Activated B cell treated with CpG ODN at 0.5 μM for 24 hours (primary cell): ENCODE measurements at places on chromosomes 7 and 10.

- no peak for DNase-seq
Measured at GRCh38 chr7:33986451-33986850, 81.1 kb downstream of the BMPER start.

GRCh38 chr10:13991353-13991752, 339.4 kb downstream of the FRMD4A start:
- no peak for DNase-seq

DNA sequence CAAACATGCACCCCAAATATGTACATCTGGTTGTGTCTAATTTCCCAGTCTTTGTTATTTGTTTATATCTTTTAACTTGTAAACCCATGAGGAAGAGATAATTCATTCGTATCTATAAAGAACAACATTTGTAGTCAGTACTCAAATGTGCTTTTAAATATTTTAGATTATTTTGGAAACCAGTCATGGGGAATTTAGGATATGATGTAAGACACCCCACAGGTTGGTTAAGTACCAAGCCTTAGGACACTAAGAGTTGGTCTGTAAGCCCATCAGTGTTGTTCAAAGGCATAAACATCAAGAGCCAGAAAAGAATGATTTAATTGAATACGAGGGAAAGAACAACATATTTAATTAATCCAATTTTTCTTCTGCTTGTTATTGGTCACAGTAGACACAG, 421.1 kb upstream of the SEMA3C start:
- no peak for DNase-seq

- DNase-seq, result no peak
Measured at GRCh38 chr7:23410446-23411183, 59.7 kb downstream of the IGF2BP3 start.

DNA sequence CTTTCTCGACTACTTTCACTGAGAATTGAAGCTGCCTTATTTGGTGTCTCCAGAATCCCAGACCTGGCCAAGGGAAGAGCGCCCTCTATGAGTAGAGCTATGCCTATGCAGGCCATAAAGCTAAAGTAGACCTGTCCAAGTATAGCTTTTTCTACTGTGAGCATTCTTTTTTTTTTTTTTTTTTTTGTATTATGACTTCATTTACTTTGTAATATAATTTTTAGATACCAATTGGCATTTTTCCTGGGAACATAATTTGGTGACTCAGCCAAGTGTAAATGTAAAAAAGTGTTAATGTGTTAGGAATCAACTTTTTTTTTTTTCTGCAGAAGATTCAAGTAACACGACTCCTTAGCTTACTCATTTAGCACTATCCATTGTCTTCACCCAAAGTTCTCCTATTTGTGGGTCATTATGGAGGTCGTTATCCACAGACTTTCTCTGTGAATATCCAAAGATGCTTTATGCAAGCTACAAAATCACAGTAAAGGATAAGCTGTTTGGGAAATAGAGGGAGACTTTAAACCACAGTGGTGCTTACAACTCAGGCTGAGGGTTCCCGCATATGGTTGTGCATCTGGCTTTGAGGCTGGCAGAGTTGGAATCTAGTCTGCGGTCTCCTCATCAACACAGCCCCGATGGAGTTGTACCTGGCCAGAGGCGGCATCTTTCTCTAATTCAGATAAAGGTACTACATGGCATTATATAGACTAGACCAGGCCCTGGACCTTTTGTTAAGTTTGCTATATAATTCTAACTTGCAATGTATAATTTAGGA, 1040.2 kb upstream of the SORCS1 start:
- no peak for DNase-seq

DNA sequence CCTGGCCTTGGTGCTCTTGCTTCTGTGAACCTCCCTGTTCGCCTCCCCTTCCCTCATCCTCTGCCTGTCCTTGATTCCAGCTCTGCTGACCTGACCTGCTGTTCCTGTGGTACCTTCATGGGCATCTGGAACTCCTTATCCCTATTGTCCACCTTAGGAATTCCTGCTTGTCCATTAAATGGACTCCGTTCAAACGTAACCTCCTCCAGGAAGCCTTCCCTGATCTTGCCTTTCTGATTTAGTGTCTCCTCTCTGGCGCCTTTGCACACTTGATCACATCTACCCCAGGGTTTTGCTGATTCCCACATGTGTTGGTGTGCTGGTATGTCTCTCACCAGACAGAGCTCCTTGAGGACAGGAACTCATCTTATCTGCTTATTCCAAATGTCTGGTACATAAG, 20.9 kb downstream of the TSPAN15 start:
- DNase-seq, result no peak

DNA sequence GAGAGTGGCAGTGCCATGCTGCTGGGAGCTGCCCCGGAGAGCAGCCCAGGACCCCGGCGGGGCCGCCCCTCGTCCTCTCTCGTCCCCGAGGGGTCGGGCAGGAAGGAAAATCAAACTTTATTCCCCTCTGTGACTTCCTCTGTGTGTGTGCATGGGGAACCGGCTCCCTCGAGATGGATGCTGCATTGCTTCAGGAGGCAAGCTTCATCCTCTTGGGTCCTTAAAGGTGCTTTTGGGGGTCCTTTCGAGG, 726 bp downstream of the MCU start:
- peak; percentile 55 for DNase-seq

DNA sequence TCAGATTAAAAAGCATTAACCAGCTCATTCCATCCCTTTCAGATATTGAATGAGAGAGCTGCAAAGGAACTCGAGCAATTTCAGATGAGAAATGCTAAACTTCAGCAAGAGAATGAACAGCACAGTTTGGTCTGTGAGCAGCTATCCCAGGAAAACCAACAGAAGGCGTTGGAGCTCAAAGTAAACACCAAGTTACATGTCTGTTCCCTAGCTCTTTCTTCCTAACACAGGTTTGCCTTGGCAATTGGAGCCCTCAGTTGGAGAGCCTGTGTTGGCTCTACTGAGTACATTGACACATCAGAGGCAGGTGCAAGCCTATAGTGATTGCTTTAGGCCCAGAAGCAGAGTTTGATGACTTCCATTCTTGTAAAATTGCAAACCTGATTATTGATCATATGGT, 14.7 kb downstream of the CFAP58 start:
- no peak for DNase-seq

GRCh38 chr10:27344568-27345454, 104.2 kb upstream of the ACBD5 start:
- DNase-seq, result no peak

GRCh38 chr10:38070501-38070900, 23.6 kb upstream of the ZNF37A start:
- no peak for DNase-seq

DNA sequence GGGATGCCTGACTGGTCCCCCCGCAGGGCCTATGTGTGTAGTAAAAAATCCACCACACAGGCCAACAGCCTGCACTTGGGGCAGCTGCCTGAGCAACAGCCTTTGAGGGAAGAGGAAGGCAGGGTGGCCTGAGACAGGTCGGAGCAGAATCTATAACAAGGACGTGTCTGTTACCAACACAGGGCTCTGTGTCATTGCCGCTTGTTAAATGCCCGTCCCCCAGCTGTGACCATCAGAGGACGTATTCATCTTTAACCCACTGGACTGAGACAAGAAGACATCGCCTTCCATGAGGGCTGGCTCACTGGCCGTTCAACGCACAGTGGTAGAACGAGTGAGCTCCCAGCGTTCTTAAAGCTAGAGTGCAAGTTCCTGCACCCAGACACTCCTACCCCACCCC, 7.8 kb downstream of the PDIA4 start:
- no peak for DNase-seq

DNA sequence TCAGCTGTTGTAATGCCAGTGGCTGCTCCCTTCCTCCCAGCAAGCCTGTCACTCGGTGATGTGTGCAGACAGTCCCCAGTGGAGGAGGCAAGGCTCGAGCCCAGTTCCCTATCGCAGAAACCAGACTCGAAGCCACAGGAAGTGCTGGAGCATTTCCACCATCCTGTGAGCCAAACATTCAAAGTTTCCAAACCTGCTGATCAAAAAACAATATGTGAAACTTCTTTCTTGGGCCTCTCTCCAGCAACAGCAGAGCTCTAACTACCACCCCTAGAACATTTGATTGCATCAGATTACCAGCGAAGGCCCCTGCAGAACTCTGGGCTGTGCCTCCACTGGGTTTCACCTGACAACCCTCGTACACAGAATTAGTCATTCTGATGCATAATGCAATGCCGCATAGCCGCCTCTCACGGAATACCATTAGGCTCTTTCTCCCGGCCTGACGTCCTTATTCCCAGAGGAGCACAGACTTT, 94.0 kb downstream of the ELMO1 start:
- DNase-seq, result no peak

DNA sequence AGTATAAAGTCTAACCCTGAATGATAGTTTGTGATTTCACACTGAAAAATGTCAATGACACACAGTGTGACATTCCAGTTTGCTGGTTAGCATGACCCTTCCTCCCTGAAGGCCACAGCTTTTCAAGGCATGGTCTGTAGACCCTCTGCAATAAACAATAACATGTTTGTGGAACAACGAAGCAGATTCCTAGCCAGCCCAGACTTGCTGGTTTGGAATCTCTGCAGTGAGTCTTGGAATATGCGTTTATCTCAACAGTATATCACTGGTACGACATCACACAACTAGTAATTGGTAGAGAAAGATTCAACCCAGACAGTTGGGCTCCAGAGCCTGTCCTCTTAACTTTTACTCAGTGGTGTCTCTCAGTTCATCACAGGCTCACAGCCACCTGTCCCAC, 23.7 kb upstream of the DUSP5 start:
- DNase-seq, result no peak

- no peak for DNase-seq
Measured at GRCh38 chr7:116525298-116525912, 569 bp downstream of the CAV1 start.

DNA sequence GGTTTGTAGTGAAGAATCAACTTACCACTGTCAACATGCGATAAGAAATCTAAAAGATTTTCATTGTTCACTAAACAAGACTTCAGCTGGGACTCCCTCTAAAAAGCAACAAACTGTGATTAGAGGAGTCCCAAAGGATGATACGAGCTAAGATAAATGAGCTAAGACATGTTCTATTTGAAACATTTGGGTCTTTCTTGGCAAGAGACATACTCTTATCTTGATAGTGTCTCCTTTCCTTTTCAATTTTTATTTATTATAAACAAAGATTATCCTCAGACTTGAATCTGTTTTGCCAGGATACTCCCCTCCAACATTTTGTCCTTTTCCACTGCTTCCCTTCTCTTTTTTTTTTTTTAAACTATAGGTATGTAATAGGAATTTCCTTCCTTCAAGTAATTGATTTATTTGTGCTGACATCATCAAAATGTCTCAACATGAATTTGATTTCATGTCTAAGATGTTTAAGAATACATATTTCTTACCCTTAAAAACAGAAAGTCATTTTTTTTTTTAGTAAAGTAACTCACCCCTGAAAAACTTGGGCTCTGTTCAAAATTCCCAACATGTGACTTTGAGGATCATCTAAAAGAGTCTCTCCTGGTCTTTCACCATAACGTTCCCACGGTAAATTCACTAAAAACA, 158.4 kb upstream of the NRP1 start:
- no peak for DNase-seq

DNA sequence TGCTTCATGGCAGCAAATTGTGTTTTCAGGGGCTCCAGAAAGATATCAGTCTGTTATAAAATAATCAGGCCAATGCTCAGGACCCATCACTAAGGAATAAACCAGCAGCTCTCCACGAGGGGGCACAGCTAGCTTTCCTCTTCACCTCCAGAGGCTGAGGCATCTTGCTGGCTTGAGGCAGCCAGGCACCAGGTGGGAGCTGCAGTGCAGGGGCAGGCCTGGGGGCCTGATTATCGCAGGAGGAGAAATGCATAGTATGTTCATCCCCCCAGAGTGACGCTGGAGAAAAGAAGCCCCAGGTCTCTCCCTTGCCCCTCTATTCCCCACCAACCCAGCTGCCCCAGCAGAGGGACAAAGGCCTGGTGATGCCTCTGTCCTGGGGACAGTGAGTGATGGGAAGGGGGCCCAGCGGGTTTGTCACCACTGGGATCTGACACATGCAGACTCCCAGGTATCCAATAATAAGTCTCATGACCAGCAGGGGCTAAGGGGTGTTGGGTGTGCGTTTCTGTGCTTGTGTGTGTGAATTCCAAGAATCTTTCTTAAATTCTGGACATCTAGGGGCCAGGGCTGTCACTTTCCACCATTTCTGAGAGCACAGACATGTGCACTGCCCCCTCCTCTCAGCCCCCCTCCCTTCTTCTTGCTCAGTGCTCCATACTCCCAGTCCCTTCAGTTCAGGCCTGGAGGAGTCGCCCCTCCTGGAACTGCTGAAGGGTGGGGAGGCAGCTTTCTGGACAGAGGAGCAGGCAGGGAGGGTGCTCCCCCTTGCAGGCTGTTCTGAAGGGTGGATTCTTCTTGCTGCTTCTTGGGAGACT, 128.1 kb upstream of the FAM20C start:
- DNase-seq, result no peak

DNA sequence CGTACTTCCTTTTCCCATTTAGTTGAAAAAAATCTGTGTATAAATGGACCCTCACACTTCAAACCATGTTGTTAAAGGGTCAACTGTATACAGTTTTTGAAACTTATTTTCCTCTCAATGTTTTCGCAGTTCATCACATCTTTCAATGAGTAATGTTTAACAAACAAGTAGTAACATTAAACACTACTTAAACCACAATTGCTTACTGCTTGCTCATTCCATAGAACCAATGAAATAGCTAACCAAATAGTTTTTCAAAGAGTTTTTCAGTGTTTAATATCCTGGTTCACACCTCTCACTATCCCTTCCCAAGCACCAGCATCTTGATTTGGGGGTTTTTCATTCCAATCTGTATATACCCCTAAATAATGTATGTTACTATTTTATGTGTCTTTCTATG, 9.1 kb downstream of the SEM1 start:
- no peak for DNase-seq

DNA sequence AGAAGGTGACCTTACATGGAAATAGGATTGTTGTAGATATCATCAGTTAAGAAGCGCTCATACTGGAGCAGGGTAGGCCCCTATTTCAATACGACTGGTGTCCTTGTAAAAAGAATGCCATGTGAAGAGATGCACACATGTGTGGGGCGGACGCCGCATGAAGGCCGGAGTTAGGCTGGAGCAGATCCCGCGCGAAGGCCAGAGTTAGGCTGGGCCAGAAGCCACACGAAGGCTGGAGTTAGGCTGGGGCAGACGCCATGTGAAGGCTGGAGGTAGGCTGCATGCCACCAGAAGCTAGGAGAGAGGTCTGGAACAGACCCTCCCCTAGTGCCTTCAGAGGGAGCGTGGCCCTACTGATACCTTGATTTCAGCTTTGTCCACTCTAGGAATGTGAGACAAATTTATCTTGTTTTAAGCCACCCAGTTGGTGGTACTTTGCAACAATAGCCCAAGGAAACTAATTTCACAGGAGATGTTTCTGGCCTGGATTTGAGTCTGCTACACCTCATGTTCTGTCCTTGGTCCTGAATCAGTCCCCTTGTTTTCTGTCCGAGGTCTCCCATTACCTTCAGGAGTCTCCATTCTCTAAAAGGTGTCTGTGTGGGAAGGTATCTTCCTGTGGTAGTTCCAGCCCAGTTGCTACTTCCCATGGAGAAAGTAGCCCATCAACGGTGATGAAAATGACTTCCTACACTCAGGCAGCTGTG, 585.8 kb downstream of the LRMDA start:
- DNase-seq, result no peak

GRCh38 chr7:152341039-152341913, 94.5 kb downstream of the KMT2C start:
- DNase-seq, result no peak

- no peak for DNase-seq
Measured at GRCh38 chr10:85862771-85863170, 503.8 kb downstream of the GRID1 start.
